ENCODE measurements at places on chromosomes 6 and 20.

GRCh38 chr6:5305968-5306626, 44.8 kb downstream of the FARS2 start:
- no peak for DNase-seq

GRCh38 chr20:54366669-54367344, 108.6 kb upstream of the DOK5 start:
- no peak for DNase-seq

DNA sequence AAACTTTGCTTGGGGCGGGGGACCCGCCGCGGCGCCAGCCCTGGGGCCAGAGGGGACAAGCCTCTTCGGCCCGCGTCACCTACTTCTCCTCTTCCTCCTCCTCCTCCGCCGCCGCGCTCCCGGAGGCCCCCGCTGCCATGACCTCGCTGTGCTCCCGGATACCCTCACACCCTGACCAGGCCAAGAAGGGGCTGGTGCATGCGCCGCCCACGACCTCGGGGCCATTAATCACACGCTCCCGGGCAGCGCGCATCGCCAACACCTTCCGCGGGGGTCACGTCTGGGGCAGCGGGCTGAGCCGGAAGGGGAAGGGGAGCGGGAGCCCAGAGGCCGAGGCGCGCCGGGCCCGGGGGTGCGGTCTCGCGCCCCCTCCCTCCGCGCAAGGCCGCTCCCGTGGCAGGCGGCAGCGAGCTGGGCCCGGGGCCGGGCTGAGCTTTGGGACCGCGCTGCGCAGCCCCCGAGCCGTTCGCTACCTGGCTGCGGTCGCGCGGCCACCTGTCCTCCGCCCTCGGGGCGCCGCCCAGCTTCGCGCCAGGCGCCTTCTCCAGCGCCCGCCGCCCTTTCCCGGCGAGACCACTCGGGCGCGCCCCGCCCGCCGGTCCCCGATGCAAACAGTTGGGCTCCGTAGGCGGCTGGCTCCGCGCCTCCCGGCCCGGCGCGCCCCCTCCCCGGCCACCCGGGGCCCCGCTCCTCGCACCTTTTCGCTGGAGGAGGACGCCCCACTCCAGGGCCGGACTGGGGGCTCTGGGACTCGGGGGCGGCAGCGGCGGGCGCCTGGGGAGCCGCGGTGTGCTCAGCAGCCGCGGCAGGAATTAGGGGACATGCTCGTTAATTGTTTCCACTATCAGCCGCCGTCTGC, 575 bp upstream of the CNR1 start:
- DNase-seq, result peak; percentile 41

GRCh38 chr6:41673704-41674000, 35.4 kb downstream of the MDFI start:
- DNase-seq, result no peak

DNA sequence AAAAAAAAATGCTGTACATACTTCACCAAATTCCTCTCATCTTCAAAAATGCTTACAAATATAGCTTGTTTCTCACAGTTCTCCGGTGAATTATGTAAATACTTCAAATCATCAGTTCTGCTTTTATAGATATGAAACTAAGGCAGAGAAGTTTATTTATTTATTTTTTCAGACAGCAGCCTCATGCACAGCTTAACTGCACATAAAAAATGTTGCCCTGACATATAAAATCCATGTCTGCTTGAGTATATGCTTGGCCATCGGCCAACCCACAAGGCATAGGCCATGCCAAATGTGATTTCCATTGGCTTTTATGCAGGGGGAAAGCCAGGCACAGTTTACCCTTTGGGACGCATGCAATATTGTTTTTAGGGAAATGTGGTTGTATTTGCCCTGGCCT, 57.3 kb upstream of the PHACTR2 start:
- DNase-seq, result peak; percentile 57

DNA sequence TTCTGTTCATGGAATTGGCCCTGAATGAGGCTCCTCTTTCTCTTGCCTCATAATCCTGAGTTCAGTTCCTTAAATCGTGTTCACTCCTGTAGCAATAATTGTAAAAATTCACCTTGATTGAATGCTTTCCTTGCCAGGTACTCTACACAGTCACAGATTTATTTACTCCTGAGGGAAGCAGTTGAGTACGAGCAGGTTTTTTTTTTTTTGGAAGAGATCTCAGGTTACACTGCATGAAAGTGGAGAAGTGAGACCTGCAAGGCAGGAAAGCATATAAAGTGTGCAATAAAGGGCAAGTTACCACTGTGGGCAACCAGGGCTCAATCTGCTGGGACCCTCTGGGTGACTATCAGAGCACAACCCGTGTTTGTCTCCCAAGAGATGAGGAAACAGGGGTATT, 93.0 kb upstream of the DOK5 start:
- peak; percentile 13 for DNase-seq

DNA sequence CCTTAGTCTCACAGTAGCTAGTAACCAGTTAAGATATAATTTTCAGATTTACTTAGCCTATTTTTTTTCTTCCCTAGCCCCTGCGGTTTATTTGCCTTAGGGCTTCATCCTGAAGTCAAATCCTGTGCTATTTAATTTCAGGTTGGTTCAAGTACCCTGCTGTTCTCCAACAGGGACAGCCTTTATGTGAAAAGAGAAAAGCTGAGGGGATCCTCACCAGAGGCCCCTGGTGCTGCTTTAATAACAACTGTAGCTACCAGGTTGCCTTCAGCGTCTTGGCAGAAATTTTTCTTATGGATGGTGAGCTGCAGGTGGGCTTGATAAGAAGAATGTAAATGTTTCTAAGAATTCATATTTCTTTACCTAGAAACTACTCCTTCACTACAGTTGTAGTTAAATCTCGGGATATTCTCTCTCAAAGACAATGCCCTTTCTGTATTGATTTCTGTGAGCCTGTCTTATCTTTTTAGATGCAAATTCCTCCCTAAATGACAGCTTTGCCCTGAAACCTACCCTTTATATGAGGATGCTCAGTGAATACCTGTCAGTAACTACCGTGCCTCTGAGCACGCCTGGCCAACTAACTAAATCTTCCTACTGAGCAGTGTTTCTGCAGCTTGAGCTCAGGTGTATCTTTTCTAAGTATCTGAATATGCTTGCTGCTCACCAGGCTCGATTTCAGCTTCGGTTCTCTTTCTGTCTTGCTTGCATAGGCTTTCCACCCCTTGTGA, 320.5 kb downstream of the MMUT start:
- no peak for DNase-seq

GRCh38 chr6:89690944-89691324, 52.4 kb upstream of the LYRM2 start:
- DNase-seq, result no peak

DNA sequence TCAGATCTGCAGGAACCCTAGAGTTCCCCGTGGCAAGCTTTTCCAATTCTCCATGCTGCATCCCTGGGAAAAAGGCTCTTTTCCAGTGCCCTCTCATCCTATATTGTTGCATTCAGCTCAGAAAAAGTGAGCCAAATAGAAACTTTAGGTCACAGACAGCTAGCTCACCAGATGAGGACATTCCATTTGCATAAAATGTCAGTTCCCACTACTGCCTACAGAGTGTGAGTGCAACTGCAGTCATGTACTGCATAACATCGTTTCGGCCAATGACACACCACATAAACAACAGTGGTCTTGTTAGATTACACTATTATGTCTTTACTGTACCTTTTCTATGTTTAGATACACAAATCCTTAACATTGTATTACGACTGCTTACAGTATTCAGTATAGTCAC, 8.6 kb downstream of the HS3ST5 start:
- no peak for DNase-seq

- DNase-seq, result no peak
These were observed 3.1 kb upstream of the KIF3B start for GRCh38 chr20:32274359-32274758.

DNA sequence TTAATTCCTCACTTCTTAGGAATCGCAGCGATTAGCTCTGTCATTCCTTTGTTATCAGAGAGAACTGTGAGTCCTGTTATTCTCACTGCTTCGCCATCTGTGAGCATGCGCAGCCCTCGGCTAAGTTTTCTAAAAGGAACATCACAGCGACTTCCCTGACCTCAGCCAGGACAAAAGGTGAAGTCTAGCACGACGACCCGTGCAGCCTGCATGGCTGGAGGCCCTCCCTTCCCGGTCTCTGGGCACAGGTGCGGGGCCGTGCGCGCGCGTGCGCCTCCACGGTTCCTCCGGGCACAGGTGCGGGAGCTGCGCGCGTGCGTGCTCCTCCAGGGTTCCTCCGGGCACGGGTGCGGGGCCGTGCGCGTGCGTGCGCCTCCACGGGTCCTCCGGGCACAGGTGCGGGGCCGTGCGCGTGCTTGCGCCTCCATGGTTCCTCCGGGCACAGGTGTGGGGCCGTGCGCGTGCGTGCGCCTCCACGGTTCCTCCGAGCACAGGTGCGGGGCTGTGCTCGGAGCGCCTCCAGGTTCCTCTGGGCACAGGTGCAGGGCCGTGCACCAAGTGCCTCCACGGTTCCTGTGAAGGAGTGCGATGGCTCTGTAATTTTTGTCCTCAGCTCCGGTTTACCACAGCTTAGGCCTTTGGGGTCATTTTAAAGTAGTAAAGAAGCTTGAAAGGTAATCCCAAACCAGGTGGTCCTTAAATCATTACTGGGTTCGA, 212.3 kb downstream of the ERMARD start:
- DNase-seq, result no peak

DNA sequence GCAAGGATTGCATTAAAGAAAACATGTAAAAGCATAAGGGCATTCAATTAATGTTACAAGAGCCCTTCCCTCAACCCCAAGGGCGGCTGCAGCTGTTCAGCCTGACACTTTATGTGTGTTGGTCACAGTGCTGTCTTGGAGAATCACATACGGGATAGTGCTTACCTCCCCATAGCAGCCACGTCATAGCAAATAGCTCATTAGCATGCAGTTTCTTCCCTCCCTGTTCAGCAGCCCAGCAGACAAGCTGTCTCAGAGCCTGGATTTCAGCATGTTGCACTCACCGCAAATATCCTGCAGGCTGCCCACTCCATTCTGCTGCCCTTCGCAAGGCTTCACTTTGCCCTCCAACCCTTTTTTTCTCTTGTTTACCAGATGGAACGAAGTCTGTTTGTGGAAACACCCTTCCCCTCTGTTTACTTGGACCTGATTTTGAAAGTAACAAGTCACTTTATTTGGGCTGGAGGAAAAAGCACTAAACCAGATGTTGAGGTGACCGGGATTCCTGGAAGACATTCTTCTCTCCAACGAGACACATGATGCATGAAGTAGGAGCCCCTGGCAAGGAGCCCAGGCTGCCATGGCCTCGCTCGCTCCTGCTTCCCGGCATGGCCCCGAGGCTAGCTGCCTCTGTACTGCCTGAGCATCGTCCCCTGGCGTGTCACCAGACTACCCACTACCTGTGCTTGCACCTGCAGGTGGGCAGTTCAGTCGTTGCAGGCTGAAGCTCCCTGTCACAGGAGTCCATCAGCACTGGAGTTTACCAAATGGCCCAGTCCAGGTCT, 151.6 kb upstream of the GMDS start:
- DNase-seq, result peak; percentile 80

DNA sequence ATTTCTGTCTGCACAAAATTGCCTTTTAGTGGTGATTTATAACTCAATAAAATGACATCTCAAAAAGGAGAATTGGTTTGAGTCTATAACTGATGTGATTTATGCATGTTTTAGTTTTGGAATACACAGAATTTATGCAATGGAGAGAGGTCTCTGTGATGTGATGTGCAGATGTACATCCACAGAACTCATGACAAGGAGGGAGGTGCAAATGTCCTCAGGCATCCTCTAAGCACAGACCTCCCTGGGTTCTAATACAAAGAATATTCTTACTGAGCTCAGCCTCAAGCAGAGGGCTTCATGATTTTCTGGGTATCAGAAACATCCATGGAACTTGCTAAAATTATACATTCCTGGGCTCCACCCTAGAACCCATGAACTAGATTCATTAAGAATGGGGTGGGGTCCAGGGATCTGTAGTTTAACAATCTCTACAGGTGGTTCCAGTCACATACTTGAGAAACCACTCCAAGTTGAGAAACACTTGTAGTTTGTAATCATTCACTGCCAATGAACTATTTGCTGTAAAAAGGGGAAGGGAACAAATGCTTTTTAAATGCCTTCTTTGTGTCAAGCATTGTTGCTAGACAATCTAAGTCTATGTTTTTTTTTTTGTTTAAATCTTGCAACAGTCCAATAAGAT, 60.2 kb upstream of the NEDD9 start:
- DNase-seq, result no peak

DNA sequence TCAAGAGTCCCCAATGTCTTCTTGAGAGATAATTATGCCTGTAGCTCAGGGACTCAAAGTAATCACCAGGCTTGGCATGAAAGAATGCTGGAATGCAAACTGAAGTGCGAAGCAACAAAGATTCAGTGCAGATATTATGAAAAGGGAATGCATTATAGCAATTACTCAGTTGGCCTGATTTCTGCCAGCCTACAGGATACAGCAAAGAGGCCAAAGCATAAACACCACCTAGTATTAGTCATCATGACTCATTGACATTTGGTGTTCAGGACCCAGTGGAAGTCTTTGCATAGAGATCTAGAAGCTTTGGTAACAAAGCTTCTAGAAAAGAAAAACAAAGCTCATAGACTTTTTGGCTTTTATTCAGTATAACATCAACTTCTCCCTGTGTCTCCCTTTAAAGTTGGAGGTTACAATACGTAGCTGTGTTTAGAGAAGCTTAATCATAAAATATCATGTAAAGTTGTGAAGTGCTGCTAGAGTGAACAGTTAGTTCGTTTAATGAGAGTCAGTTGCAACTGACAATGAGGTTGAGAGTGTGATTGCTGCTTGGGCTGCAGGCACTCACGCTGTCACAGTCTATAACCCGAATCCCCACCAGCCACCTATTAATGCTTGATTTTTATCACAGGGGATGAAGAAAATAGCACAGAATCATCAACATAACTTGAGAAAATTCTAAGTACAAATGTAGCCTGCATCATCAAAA, 932.7 kb downstream of the TFAP2A start:
- DNase-seq, result no peak

GRCh38 chr6:79797912-79798311, 149.4 kb downstream of the ELOVL4 start:
- peak; percentile 81 for DNase-seq

- peak; percentile 59 for DNase-seq
These were observed 165.0 kb upstream of the POU3F2 start for GRCh38 chr6:98669371-98669770.

DNA sequence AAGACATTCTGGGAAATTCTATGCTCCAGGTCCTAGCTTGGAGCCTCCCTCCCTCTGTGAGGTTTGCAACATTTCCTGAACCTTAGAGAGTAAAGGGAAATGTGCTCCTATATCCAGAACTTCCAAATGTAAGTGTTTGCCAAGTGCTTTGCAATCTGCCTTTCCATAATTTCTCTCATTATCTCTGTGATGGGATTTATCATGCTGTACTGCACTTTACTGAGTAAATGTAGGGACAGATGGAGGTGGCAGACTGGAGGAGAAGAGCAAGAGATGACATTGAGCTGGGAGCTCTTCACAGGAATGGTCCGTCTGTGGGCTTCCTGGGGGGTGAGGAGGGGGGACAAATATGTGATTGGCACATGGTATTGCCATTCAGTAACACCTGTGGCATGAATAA, 184.3 kb downstream of the SOX4 start:
- no peak for DNase-seq
